ENCODE measurements at places on chromosomes 3 and 15. TPM values are rescaled to one million over a fixed set of nuclear protein-coding genes. Genes with fewer than 3 reads are reported as not detected.

The ARPIN gene
- 13.8 TPM for polyA plus RNA-seq

The REC114 gene
- not detected for polyA plus RNA-seq

DNA sequence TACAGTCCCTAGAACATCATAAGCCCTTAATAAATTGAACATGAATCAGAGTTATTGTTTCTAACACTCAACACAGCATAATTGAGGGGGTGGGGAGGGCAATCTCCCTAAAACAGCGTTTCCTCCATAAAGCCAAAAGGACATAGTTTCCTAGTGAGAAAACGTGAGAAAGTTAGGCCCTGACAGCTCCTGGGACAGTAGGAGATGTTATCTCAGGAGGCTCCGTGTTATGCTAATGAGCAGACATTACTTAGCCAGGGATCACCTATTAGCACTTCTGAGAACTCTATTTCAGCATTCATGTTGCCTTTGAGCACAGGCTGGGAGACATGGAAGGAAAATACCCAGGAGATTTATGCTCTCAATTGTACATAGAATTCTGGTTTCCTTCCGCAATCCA is 229.1 kb upstream of the ADAMTS9 start:
- DNase-seq: no peak

DNA sequence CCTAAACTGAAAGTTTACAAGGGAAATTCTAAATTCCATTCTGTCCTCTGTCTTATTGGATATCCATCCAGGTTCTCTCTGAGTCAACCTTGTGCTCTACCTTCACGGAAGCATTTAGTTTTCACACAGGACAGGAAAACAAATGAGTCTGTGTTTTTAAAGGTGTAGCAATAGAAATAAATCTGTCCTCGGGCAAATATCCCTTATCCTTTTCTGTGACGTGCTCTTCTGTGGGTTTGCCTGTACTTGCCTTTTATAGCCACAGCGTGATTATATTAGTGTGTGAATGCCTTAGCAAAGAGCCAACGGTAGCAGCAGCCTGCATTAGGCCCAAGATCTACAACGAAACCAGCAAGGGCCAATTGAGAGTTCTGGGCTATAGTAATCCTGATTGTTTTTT is 127.2 kb upstream of the PLSCR5 start:
- no peak for DNase-seq
